ENCODE measurements at places on chromosomes 2 and 18.

- DNase-seq: no peak
Observed at GRCh38 chr2:26438926-26439325, 37.2 kb downstream of the DRC1 start.

DNA sequence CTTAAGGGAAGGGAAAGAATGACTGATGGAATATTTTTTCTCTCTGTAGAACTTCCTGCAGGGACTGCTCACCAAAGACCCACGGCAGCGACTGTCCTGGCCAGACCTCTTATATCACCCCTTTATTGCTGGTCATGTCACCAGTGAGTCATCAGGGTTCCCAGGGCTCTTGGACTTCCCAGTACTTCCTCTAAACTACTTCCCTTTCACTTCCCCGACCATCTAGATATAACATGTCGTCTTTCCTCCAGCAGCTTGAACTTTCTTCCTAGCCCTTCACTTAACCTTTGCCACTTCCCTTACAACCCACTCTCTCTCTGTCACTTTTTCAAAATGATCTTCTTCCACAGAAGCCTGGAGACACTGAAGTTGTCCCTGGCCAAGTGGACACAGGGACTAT is 7.2 kb downstream of the STK36 start:
- DNase-seq: no peak

DNA sequence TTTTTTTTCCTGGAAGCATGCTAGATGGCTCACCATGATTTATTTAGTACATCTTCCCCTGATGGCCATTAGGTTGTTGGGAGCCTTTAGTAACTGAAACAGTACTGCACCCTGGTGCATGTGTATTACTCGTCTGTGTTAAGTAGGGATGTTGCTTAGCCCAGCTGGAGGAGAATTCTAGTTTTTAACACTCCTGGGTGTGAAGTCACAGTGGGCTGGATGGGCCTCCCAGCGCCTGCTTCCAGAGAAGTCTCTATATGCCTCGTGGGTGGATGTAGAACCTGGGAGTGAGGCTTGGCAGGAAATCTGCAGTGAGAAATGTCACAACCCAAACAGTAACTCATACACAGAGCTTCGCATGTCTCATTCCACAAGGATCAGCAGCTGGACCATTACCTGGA is 28.9 kb upstream of the NT5DC4 start:
- no peak for DNase-seq

- DNase-seq: no peak
Observed at GRCh38 chr2:28449488-28450395, 46.1 kb upstream of the PLB1 start.

GRCh38 chr18:57801325-57801724 is 1.8 kb downstream of the ATP8B1 start:
- no peak for DNase-seq

DNA sequence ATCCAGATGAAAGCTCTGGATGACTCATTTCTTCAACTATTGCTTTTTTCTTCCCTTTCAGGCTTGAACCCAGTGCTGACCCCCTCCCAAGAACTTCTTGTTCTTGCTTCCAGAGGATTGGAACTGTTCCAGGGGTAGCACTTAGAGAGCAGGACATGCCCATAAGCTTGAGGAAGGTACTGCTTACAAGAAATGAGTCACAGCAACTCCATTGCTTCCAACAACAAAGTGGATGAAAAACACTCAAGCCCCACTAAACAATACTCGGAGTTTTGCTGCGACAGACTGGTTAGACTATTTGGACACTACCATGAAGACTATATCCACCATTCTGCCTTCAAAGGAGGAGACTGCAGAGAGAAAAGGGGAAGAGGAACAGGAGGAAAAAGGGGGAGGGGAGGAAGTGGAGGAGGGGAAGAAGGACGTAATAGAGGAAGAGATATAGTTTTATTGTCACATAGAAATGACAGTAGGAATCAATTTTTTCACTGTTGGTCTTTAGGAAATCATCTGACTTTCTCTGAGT is 1.6 kb upstream of the EPC2 start:
- no peak for DNase-seq

GRCh38 chr2:240623531-240624010 is 1.7 kb upstream of the GPR35 start:
- no peak for DNase-seq

DNA sequence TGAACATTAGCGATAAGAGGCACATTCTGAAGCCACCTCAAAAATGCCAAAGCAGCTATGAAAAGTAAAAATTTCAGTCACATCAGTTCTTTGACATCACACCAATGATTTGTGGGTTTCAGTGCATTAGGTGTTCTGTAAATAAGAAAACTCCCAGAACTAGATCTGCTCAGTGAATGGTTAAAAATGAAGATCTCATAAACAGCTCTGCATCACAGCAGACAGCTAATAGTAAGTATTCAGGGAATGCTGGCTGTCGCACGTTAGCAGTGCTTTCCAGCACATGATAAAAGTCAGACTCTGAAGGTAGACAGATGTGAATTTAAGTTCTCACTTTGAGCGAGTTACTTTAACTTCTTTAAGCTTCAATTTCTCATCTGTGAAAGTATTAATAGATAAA is 154.9 kb downstream of the SATB2 start:
- no peak for DNase-seq

- no peak for DNase-seq
Observed at GRCh38 chr2:235343156-235343774, 150.6 kb upstream of the AGAP1 start.

DNA sequence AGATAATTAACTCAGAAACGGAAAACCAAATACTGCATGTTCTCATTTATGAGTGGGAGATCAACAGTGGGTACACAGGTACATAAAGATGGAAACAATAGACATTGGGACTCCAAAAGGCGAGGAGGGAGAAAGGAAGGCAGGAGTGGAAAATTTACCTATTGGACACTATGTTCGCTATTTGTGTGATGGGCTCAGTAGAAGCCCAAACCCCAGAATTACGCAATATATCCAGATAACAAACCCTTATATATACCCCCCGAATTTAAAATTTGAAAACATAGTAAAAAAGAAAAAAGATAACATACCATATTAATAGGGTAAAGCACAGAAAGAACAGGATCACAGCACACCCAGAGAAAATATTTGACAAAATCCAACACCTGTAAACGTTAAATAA is 1351.7 kb upstream of the FAM98A start:
- DNase-seq: no peak

GRCh38 chr18:49959176-49959575 is 145.8 kb upstream of the ACAA2 start:
- no peak for DNase-seq

DNA sequence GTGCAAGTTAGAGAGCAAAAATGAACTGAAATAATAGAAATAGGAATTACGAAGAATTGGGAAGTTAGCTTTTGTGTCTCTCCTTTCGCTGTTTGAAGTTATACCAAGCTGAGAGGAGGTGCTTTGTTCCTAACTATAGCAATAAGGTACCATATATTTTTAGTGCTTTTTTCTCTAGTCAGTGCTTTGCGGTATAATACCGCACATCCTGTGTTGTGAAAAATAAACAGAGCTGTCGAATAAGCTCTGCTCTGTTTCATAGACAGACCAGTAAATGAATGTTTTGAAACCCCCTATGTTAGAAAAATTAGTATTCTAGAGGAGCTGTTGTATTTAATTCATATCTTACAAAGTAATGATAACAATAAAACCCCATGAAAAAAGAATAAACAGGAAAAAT is 130.8 kb downstream of the MAP4K4 start:
- no peak for DNase-seq

GRCh38 chr2:182117196-182117595 is 131.5 kb downstream of the PPP1R1C start:
- no peak for DNase-seq

GRCh38 chr2:128551435-128551834 is 232.8 kb upstream of the HS6ST1 start:
- DNase-seq: no peak

Data from right kidney (tissue), 9 donors.